ENCODE measurements at places on chromosomes 16 and 17.

DNA sequence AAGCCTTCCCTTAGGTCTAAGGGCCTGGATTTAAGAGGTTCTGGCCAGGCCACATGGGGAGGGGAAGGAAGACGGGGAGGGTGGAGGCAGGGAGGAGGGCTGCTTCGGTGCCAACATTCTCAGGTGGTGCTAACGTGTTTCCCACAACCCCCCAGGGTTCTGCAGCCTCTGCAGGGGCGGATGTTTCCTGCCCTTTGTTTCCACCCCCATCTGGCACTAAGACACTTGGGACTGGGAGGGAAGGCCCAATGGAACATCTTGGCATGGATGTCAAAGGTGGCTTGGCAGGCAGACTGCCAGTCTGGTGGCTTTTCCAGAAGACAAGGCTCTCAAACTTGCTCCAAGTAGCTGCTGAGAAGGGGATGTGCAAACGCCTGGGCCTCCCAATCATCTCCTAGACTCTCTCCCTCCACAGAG is 12.7 kb downstream of the HIC1 start:
- DNase-seq, result no peak

DNA sequence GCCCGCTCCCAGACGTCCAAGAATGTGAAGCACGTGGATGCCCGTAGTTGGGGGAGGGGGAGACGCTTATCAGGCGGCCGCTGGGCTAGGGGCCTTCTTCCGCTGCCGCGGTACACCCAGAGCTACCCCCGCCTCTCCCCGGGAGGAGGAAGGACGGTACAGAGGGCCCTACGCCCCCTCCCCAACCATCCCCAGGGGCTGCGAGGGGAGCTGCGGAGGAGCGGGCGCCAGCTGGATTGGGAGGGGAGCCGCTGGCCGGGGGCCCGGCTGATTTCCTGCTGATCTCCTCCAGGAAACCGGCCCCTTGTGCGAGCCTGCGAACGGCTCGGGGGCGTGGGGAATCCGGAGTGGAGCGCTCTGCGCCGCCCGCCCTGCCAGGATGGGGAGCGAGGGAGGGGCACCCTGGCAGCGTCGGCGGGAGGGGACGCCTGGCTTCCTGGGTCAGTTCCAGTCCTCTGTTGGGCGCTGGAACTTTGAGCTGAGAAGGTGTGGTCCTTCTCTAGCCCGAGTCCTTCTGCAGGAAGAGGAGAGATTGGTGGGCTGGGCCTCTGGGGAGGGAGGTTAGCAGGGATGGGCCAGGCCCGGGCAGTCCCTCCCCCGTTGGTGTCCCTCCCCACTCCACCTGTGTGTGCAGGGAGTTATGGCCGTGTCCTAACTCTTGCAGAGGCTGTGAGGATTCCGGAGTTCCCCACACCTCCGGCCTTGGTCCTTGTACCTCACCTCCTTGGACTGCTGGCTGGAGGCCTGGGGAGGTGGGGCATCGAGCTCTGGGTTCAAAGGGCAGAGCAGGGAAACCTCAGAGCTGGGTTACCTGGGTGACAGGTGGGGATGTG is 19.2 kb downstream of the GJD3 start:
- DNase-seq, result peak; percentile 60

DNA sequence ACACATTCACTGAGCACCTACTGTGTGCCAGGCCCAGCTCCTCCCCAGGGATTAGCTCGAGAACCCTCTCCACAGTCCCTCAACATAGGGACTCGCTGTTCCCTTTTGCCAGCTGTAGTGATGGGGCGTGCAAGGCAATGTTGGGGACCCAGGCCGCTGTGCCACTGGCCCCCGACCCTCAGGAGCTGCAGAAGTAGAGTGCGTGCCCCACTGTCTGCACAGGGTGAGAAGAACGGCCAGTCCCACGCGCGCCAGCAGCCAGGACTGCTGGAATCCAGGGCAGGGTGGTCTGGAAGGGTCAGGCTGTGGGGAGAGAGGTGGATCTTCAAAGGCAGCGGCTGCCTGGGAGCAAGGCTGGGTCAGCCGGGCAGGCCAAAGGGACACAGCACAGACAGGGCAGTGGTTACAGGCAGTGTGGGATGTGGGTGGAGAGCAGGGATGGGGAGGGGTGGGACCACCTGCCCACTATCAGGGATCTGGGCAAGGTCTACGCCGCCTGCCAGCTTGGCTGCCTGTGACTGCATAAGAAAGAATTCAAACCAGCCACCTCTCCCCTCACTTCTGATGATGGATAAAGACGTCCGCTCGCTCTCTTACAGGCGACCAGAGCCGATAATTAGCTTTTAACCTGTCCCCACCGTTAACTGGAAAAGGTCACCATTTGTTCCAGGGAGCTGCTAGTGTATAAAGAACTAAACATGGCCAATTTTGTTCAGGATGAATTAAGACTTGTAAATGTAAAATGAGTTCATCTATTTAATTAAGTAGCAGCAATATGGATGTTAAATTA is 86.7 kb upstream of the GSE1 start:
- no peak for DNase-seq

- no peak for DNase-seq
Measured at GRCh38 chr16:23131931-23132621, 17.2 kb downstream of the USP31 start.

DNA sequence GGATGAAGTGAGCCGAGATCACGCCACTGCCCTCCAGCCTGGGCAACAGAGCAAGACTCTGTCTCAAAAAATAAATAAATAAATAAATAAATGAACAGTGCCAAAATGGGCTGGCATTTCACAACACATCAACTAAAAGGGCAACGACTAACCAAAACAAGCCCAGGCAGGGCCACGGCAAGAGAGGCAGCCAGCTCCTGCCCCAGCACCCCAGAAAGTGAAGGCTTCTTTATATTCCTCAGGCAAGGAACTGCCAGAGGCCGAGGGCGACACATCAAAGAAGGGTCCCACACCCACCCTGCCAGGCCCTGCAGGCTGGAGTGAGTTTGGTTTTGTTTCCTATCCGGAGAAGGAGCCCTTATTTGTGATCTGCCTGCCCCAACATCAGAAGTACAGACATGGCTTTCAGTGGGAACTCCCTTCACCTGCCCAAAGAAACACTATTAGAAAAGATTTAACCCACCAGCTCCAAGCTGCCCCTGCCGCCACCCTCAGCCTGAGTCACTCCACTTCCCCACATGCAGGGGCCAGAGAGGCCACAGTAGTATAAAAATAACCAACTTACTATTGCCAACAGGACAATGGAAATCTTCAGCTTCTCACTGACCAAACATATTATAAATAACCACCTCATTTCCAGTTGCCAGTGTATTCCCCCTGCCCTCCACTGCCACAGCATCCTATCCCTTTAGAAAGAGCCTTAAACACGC is 8.0 kb downstream of the FBXO31 start:
- peak; percentile 50 for DNase-seq
